ENCODE measurements at places on chromosomes 3 and 15. TPM values are rescaled to one million over a fixed set of nuclear protein-coding genes. Genes with fewer than 3 reads are reported as not detected.

DNA sequence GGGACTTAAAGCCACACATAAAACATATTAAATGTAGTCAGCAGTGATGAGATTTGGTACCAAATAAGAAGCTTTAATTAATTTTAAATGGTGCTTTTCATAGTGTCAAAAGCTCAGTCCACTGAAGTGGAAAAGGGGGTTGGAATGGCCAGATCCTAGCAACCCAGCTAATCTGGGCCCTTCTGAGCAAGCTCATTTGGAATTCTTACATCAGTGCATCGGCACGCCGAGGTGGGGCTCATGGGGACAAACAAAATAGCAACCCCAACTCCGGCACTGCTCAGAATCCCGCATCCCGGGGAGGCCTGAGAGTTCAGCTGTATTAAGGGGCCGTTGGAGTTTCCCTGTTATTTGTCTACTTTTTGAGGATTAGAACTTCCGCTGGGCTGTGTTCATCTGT is 526.4 kb downstream of the SOX2 start:
- no peak for DNase-seq

DNA sequence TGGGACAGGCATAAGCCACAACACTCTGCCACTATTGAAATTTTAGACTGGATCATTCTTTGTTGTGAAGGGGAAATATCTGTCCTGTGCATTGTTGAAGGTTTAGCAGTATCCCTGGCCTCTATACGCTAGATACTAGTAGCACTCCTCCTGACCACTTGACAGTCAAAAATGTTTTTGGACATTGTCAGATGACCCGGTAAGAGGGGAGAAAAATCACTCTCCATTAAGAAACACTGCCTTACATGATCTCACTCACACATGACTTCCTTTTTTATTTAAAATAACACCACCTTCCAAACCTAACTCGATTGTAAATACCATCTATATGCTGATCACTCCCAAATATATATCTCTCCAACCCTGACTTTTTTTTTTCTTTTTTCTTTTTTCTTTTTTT is 15.3 kb upstream of the HLTF start:
- DNase-seq: no peak

DNA sequence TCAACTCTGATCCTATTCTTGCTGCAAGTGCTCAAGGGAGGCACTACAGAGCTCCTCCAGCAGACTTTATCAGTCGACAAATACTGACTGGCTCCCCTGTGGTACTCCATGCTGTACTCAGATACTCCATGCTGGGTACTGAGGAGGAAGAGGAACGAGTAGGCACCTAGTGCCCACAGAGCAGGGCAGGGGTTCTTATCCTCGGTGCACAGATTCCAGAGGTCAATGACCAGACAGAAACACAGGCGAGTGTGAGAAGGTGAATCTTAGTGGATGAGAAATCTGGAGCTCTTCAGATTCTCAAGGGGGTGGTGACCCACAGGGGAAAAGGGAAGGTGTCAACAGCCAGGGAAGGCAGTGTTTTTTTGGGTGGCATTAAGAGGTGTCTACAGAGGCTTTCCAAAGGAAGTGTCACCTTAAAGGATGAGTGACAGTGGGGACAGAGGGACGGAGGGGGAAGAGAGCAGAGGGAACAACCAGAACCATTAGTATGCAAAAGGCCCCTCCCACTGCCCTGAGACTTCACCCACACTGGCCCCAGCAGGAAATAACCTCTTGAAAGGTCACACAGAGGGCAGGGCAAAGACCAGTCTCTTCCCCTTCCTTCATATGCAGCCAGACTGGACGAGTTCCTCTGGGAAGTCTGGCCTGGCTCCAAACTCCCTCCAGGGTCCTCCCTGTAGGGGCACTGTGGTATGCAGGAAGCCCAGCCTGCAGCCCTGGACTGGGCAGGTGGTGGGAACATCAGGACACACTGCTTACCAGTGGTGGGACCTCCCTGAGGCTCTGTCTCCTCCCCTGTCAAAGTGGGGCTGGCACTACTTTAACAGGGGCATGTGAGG is 27.5 kb downstream of the CCDC12 start:
- DNase-seq: no peak

GOLGA8J gene
- total RNA-seq: not detected

- no peak for DNase-seq
These were observed 10.7 kb downstream of the WHAMM start for GRCh38 chr15:82820128-82820527.

DNA sequence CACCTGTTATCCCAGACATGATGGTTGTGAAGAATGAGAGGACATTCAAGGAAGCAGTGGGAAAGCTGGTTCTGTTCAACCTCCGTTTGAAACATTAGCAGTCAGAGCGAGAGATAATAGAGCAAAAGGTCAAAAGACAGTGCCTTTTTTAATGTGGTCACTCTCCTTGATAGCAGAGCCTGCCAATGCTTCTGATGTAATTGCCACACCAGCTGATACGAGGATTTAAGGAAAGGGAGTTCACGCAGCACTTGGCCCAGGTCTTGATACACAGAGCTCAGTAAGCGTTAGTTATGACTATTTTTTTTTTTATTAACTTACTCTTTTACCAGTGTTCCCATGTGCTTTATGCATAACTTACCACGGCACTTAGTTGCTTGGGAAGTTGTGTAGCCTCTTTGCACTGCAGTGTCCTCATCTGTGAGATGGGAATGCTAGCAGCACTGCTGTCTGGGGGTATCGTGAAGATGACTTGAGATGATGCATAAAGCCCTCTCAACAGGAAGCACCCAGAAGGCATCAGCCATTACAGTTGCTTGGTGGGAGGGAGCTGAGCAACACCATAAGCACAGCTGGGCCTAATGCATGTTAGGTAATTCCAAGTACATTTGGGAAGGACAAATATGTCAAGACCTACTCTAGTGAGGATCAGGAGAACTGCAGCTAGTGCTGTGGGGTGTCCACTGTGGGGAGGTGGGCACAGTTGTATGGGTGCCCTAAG is 123.3 kb upstream of the RASGRP1 start:
- no peak for DNase-seq

GRCh38 chr3:32239307-32240158 is 1.1 kb downstream of the CMTM8 start:
- DNase-seq: no peak

PLSCR5 gene
- not detected for total RNA-seq

GRCh38 chr3:198022604-198023003 is 62.6 kb downstream of the LMLN start:
- DNase-seq: no peak

GBE1 gene
- total RNA-seq: 41.9 TPM

DNA sequence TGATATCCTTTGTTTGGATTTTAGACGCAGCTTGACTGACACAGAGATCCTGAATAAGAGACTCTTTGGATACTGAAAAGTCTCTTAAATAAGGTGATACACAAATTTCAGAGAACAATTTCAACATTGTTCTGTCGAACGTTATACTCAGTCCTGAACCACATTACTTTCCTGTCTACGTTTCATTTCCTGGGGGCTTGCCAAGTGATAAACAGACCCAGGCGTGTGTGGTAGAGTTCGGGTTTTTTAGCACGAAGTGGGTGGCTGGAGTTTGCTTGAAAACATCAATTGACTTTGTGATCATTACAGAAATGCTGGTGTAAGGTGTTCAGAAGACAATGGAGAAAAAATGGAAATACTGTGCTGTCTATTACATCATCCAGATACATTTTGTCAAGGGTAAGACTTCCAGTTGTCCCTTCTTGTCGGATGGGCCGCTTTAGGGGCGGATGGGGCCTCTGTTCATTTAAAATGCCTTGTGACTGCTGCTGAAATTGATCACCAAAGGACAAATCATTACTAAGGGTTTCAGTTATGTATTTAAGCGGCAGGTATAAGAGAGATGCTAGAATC is at the start of gene CD96:
Gene CD96 (plus strand): TSS at position 287 of the 573 bp plus-strand sequence. CDS start 52 bp downstream, at position 339.
- no peak for DNase-seq

DNAH12 gene
- not detected for total RNA-seq

Data from epithelial cell of proximal tubule (primary cell).